ENCODE measurements at places on chromosomes 1 and 21. TPM values are rescaled to one million over a fixed set of nuclear protein-coding genes. Genes with fewer than 3 reads are reported as not detected.

SLAMF7 gene
- total RNA-seq = 2.2 TPM

TPM3 gene
- total RNA-seq = 383 TPM

KCNK1 gene
- 25.7 TPM for total RNA-seq

RNU1-1 gene
- under 0.01 TPM for total RNA-seq

AP4B1 gene
- 10.0 TPM for total RNA-seq

- H3K4me3 ChIP-seq = no peak overlapping the region
- H3K36me3 ChIP-seq = no peaks in the 10 kb centered on the region
- no peak overlapping the region for H3K27ac ChIP-seq
- no peaks in the 10 kb centered on the region for H3K27me3 ChIP-seq
- no peaks in the 10 kb centered on the region for H3K4me1 ChIP-seq
- no peak for DNase-seq
Measured at GRCh38 chr1:111285879-111286278, 4.8 kb upstream of the CHIA start.

DNA sequence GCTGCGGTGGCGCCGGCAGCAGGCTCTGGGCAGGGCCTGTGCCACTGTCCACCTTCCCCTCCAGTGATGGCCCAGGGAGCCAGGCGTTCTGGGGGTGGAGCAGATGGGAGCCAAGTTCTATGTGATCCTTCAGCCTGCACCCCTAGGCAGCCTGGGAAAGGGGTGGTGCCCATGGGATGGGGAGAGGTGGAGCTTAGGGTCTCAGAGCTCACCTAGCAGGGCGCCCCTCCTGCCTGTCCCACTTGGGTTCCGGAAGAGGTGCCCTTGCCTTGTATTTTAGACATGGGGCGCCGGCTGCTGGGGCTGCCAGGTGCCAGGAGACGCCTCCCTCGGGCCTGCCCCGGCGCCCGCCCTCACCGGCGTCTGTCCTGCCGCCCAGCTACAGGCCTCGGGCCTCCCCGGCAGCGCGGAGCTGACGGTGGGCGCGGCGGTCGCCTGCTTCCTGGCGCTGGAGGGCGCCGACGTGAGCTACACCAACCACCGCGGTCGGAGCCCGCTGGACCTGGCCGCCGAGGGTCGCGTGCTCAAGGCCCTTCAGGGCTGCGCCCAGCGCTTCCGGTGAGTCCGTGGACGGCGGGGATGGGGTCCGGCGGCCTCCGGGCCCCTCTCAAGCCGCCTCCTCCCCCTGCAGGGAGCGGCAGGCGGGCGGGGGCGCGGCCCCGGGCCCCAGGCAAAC is 3.1 kb upstream of the MMP23B start:
- peak overlapping the region; percentile 50 for H3K4me3 ChIP-seq
- H3K27me3 ChIP-seq = peaks cover 38% of the 10 kb centered on the region
- H3K27ac ChIP-seq = peak overlapping the region; percentile 83
- peaks cover 31% of the 10 kb centered on the region for H3K4me1 ChIP-seq
- DNase-seq = no peak

GRCh38 chr1:9874412-9874811 is 35.7 kb downstream of the CTNNBIP1 start:
- no peaks in the 10 kb centered on the region for H3K27me3 ChIP-seq
- H3K4me3 ChIP-seq = no peak overlapping the region
- H3K4me1 ChIP-seq = peaks cover 99% of the 10 kb centered on the region
- H3K36me3 ChIP-seq = no peaks in the 10 kb centered on the region

- H3K4me3 ChIP-seq = no peak overlapping the region
- no peak for DNase-seq
- H3K27me3 ChIP-seq = no peaks in the 10 kb centered on the region
- no peaks in the 10 kb centered on the region for H3K36me3 ChIP-seq
- H3K4me1 ChIP-seq = no peaks in the 10 kb centered on the region
Measured at GRCh38 chr21:39802217-39802616, 57.2 kb downstream of the IGSF5 start.

- H3K27ac ChIP-seq = no peak overlapping the region
- no peaks in the 10 kb centered on the region for H3K27me3 ChIP-seq
- H3K4me3 ChIP-seq = no peak overlapping the region
- no peak for DNase-seq
- H3K36me3 ChIP-seq = no peaks in the 10 kb centered on the region
Measured at GRCh38 chr1:28718586-28719331, 18.0 kb upstream of the YTHDF2 start.

- H3K27me3 ChIP-seq = no peaks in the 10 kb centered on the region
- no peak overlapping the region for H3K4me3 ChIP-seq
- no peaks in the 10 kb centered on the region for H3K4me1 ChIP-seq
- H3K27ac ChIP-seq = no peak overlapping the region
- H3K36me3 ChIP-seq = no peaks in the 10 kb centered on the region
Measured at GRCh38 chr1:36735939-36736730, 253.4 kb upstream of the CSF3R start.

GRCh38 chr1:60425528-60425927 is 352.0 kb upstream of the C1orf87 start:
- no peaks in the 10 kb centered on the region for H3K36me3 ChIP-seq
- H3K4me1 ChIP-seq = no peaks in the 10 kb centered on the region
- H3K27me3 ChIP-seq = no peaks in the 10 kb centered on the region
- no peak overlapping the region for H3K27ac ChIP-seq

- no peak overlapping the region for H3K4me3 ChIP-seq
- peaks cover 5% of the 10 kb centered on the region for H3K27me3 ChIP-seq
- no peaks in the 10 kb centered on the region for H3K36me3 ChIP-seq
- no peak overlapping the region for H3K27ac ChIP-seq
Measured at GRCh38 chr1:201681375-201681774, 142.4 kb downstream of the NAV1 start.

DNA sequence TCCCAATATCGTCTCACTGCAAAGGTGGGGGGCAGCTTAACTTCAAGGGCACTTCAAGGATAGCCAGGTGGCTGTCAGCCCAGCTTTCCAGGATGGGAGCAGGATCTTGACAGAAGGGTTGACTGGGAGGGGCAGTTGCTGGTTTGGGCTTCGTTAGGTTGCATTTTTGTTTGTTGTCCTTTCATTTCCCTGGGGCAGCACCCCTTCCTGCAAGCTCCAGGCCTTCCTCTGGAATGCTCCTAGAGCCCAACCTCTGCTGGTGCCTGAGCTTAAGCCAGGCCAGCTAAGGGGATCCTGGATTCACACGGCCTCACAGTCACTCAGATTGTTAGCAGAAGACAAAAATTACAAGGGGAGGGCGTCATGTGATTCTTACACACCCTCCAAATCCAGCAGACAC is 4.1 kb upstream of the OLIG2 start:
- peaks cover 16% of the 10 kb centered on the region for H3K4me1 ChIP-seq
- no peak for DNase-seq
- no peak overlapping the region for H3K27ac ChIP-seq
- no peak overlapping the region for H3K4me3 ChIP-seq

GRCh38 chr1:53380296-53380695 is 52.4 kb upstream of the LRP8 start:
- H3K4me3 ChIP-seq = no peak overlapping the region
- no peaks in the 10 kb centered on the region for H3K27me3 ChIP-seq
- no peaks in the 10 kb centered on the region for H3K4me1 ChIP-seq
- no peak for DNase-seq

Measured in esophagus squamous epithelium (tissue), 5 donors.